ENCODE measurements at places on chromosomes 11 and 22.

DNA sequence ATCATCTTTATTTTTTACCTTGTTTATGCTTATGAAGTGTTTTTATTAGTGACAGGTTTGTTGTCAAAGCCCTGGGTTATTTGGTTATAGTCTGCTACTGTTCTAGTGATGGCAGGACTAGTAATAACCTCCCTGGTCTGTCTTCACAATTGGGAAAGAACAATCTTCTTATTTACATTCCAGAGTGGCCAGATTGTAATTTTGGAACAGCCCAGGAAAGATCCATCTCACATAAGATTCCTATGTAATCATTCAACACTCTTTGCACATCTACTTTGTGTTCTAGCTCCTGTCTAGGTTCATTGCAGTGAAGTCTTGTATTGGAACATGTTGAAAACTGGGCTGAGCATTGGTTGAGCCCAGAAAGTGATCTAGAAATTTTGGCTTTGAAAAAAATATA, 63.8 kb downstream of the CYB5R2 start:
- no peak for DNase-seq

DNA sequence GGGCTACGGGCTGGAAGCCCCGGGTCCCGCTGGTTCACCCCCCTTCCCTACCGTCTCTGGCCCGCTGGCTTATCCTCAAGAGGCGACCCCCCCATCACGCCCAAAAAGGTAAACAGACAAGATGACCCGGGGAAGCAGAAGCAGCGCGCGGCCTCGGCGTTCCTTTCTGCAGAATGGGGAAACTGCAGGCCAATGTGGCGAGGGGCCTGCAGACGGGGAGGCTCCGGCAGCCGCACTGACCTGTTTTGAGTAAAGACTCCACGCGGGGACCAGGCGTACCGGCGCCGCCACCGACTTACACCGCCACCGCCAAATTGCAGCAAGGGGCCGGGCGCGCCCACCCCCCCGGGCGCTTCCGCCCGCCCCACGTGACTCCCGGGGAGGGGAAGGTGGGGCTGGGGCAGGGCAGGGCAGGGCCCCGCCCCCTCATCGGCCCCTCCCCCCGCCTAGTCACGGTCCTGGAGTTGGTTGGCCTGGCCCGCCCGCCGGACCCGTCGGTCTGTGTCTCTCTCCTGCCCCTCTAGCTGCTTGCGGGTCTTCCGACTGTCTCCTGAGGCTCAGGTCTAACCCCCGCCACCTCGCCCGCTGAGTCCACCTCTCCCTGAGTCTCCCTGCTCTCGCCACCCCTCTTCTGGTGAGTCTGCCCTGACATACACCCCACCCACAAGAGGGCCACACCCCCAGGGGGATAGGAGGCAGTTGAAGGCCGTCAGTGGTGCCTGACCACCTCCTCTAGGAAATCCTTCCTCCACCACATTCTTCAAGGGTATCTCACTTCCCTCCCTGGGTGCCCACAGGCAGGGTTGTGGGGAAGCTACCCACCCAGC, at the start of gene ARAP1:
ARAP1 (minus strand) TSS at position 321 of the 827 bp plus-strand sequence. CDS start 25,280 bp downstream, outside the sequence.
- DNase-seq: peak; percentile 89

DNA sequence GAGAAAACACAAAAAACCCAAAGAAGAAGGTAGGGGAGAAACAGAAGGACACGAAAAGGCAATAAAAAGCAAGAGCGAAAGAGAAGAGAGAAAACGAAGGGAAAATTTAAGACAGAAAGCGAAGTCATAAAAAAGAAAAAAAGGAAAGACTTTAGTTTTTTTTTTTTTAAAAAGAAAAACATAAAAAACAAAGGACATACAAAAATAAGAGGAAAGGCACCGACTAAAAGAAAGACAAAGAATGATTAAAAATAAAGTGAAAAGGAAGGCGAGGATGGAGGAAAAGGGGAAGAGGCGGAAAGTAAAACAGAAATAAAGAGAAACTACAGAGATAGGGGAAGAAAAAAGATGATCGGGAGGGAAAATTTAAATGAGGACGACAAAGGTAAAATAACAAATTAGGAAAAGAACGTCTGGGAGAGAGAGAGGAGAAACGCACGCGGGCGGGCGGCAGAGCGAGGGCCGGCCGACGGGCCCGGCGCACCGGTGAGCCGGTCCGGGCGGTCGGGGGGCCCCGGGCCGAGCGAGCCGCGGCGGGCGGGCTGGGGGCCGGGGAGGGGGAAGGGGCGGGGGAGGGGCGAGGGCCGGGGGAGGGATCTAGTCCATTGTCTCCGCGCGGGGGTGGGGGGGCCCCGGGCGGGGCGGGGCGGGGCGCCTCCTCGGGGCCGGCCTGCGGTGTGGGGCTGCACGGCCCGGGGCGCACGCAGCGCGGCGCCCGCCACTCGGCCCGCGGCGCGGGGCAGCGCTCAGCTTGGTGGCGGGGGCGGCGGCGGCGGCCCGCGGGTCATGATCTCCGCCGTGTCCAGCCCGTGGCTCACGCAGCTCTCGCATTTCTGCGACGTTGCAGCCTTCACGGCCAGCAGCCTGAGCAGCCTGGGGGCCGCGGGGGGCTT, at the start of gene TBX1:
TBX1 (plus strand) TSS at position 721 of the 893 bp plus-strand sequence; CDS start at position 787, 66 bp downstream.
- DNase-seq: no peak

- no peak for DNase-seq
Measured at GRCh38 chr11:64180891-64181290, 5.1 kb upstream of the STIP1 start.

DNA sequence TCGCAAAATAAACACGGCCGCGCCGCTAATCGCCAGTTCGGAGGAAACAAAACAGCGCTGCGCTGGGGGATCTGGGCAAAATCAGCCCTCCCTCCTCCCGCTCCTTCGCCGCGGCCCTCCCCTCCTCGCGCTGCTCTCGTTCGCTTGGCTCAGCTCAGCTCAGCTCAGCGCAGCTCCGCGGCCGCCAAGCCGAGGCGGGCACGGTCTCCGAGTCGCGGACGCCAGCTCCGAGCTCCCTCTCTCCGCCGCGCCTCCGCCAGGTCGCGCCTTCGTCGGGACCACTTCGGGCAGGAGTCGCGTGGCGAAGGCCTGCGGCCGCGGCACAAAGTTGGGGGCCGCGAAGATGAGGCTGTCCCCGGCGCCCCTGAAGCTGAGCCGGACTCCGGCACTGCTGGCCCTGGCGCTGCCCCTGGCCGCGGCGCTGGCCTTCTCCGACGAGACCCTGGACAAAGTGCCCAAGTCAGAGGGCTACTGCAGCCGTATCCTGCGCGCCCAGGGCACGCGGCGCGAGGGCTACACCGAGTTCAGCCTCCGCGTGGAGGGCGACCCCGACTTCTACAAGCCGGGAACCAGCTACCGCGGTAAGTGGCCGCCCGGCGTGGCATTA, at the start of gene SPON1:
SPON1 (plus strand) TSS at position 162 of the 607 bp plus-strand sequence; CDS start at position 344, 182 bp downstream.
- DNase-seq: peak; percentile 50

DNA sequence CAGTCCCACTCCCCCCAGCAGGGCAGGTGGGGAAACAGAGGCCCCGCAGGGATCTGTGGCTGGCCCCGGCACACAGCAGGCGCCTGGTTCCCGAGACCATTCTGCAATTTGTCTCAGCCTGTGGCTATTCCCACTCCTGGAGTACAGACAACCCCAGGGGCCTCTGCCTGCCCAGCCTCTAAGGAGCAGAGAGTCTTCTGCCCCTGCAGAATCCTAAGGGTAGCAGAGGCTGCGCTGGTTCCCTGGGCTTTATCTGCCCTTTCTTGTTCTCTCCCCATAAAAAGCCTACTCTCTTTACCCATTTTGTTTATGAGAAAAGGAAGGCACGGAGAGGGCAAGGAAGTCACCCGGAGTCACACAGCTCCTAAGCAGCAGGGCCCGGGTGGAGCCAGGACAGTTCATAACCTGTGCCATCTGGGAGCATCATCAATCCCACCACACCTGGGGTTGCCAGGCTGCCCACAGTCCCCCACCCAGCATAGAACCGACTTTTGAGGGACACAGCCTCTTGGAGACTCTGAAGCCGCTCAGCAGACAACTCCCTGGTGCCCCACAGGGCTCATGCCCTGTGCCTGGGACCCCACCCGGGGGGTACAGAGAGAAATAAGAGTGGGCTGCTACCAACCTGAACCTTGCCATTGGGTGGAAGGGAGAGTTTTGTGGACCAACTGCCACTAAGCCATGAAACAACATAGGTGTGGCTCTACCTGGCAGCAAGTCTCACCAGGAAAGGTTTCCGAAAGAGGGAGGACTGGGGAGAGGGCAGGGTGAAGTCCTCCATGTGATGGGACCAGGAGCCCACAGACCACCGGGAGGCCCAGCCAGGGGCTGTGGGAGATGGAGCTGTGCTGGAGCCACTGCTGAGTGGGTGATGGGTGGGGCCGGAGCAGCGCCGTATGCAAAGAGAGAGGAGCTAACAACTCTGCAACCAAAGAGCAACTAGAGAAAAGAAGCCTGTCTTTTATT, 17.2 kb upstream of the LINC01488 start:
- DNase-seq: no peak

DNA sequence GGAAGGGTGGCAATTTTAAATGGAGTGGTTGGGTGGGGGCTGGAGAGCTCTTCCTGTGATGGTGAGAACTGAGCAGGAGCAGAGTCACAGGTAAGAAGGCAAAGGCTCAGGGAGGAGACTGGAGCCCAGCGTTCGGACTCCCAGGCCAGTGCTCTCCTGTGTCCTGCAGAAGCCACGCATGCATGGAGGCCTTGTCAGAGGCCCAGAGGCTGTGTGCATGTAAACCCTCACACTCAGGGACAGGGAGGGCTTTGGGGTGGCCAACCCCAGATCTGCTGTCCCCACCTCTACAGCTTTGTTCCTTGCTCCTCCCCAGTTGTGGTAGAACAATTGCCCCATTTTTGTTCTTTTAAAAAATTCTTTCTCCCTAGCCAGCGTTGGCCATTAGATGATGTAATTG, 130.4 kb upstream of the PARVA start:
- no peak for DNase-seq

DNA sequence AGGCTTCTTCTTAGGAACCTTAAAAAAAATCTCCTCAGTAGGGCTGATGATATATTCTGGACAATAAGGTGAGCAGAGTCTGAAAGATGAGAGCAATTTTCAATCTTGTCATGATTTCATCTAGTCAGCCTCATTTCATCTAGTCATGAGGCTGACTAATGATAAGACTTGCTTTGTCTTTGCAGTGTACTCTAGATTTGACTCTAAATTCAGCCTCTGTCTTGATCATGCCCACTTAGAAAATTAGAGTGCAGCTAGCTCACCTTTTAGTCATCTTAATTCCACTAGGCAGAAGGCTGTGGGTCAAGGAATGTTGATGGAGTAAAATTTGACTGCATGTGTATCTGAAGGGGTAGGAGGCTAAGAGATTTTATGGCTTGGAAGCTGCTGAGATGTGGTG, 5.5 kb downstream of the EHF start:
- DNase-seq: no peak

GRCh38 chr11:103164093-103164796, 55.0 kb downstream of the DYNC2H1 start:
- no peak for DNase-seq

DNA sequence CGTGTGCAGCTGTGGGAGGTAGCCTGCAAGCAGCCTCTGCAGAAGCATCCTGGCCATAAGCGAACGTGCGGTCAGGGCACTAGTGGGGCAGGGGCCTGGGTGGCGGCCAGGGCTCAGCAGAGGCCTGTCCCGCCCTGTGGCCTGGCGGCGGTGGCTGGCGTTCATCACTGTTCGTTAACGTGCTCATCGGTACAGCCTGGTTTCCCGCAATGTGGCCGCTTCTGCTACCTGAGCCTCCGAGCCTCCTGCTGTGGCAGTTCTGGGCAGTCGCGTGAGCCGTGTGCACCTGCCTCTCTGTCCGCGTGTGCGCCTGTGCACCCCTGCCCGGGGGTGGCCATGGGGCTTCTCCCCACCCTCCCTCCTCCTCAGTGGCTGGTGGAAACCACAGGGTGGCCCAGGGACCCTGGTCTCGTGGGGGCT, 117.9 kb downstream of the KCNQ1OT1 start:
- DNase-seq: no peak

- peak; percentile 74 for DNase-seq
Measured at GRCh38 chr11:64449381-64450167, 90.6 kb downstream of the RPS6KA4 start.

DNA sequence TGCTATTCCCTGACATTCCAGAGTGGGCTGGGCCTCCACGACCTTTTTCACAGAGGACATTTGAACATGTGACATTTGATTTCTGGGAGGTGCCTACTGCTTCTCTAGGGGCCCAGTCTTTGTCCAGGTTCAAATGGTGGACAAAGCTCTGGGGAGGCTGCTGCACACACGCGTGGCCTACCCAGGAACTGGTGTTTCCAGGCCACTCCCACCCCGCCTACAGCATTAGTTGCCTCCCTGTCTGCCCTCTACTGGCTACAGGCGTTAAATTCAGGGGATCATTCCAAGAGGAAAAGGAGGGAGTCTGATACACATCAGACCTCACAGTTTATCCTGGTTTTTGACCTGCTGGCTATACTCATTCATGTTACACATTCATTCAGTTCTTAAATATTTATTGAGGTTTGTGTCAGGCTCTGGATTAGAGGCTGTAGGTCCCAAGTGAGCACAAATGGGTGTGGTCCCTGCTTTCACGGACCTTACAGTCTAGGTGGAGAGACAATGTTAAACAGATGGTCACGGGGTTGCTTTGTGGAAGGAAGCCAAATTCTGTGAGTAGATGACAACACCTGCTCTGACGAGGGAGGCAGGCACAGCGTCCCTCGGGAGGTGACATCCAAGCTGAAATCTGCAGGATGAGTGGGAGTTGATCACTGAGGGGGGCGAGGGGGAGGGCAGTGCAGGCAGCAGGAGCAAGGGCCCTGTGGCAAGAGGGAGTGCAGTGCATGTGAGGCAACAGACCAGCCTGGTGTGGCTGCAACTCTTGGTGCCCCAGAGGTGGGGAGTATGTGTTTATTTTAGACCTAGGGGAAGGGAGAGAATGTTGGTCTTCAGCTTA, 11.8 kb downstream of the TUB start:
- DNase-seq: peak; percentile 32

DNA sequence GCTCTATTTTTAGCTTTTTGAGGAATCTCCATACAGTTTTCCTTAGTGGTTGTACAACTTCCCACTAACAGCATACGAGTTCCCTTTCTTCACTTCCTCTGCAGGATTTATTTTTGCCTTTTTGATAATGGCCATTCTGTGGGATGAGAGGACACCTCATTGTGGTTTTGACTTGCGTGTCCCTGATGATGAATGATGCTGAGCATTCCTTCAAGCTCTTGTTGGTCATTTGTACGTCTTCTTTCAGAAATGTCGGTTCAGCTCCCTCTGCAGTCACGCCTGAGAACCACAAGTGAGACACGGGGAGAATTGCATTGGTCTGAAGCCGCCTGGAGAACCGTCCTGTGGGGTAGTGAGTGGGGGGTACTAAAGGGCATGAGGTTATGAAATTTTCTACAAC, 2.0 kb upstream of the KRTAP5-10 start:
- DNase-seq: no peak

- DNase-seq: no peak
Measured at GRCh38 chr22:49040111-49040510, 787.6 kb downstream of the BRD1 start.

- no peak for DNase-seq
Measured at GRCh38 chr11:34056672-34057071, 5.1 kb downstream of the CAPRIN1 start.

DNA sequence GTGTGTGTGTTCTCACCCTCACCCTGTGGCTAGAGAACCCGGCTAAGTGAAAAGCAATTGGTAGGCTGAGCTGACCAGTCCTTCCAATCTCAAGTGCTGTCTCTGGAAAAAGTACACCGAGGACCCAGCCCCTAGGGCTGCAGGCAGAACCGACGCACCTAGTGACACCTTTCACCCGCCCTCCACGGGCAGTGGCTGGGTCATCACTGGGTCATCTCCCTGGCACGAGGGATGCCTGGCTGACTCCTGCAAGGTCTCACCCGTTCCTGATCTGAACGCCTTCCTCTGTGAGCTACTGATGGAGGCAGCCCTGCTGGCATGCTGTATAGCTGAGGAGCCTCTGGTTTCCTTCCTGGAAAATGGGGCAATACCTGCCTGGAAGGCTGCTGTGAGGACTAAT, 311.5 kb downstream of the NTM start:
- DNase-seq: no peak

GRCh38 chr11:24407733-24408132, 89.1 kb upstream of the LUZP2 start:
- DNase-seq: no peak

Measured in CD4-positive, alpha-beta T cell treated with Interleukin-6 for 4 hours (primary cell).